ENCODE measurements at places on chromosomes 12 and 14.

- no peak for DNase-seq
These were observed 295.6 kb upstream of the FLRT2 start for GRCh38 chr14:85234156-85235025.

DNA sequence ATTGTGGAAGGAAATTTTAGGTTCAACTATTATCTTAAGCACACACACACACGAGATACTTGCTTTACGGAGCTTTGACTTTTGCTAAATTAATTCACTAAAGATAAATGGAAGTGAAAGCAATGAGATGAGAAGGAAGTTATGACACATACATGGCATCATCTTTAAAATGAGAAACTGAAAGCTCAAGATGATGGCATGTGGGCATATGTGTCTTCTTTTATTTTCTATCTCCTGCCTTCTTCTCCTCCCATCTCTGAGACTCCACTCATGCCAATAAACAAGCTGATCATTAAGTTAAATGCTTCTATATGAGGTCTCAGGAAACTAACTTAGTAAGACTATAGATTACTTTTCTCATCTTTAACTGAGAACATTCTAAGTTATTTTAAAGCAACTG is 216.7 kb downstream of the MED13L start:
- DNase-seq: peak; percentile 53

DNA sequence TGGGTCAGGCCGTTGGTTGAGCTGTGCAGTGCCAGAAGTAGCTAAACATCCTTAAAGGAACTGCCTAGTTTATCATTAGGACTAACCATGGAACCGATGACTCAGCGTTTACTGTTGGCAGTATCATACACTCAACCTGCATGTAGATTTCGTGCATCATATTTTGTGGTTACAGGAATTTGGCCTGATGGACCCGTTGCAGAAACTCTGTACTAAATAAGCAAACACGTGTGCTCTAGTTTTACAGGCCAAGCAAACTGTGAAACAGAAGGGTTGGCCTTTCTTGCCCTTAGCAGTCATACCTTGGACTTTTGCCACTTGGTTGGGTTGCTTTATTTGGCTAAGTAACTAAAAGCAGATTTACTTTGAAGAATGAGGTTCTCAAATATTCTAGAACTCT is 35.6 kb downstream of the DGLUCY start:
- DNase-seq: no peak

GRCh38 chr14:91418387-91419043 is 895 bp upstream of the CCDC88C start:
- DNase-seq: peak; percentile 65

DNA sequence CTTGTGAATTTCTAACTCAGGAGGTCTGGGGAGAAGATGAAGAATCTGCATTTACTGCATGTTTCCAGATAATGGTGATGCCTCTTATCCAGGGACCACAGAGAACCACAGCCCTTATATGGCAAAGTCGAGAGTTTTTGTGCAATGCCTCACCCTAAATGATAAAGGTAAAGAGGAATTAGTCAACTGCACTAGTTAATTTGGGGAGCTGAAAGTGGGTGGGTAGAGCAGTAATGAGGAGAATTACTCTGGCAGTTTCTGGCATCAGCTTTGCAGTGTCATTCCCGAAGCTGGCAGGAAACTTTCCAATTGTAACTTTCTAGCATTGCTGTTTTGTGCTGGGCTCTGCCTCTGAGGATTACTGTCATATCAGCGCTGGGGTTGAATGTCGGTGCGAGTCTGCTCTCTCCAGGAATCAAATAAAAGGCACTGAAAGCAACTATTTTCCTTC is 10.3 kb downstream of the EGLN3 start:
- no peak for DNase-seq

- DNase-seq: no peak
These were observed 242.2 kb downstream of the SOX5 start for GRCh38 chr12:23707270-23707669.

- no peak for DNase-seq
These were observed 356 bp downstream of the OR4Q2 start for GRCh38 chr14:20002319-20002718.

GRCh38 chr12:53623548-53624385 is 2.4 kb downstream of the ATF7 start:
- no peak for DNase-seq
